Lower lobe of right lung (tissue), 2 donors: ENCODE measurements at places on chromosomes 1 and 21. TPM values are rescaled to one million over a fixed set of nuclear protein-coding genes. Genes with fewer than 3 reads are reported as not detected.

DNA sequence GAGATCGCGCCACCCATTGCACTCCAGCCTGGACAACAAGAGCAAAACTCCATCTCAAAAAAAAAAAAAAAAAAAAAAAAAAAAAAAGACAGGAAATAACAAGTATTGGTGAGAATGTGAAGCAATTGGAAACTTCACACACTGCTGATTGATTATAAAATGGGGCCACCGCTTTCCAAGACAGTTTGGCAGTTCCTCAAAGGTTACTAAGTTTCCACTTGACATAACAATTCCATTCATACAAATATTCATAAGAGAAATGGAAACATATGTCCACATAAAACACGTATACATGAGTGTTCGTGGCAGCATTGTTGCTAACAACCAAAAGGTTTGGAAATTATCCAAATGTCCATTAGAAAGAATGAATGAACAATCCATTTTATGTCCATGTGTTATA lies 26.3 kb downstream of the USP24 start:
- DNase-seq = no peak

DNA sequence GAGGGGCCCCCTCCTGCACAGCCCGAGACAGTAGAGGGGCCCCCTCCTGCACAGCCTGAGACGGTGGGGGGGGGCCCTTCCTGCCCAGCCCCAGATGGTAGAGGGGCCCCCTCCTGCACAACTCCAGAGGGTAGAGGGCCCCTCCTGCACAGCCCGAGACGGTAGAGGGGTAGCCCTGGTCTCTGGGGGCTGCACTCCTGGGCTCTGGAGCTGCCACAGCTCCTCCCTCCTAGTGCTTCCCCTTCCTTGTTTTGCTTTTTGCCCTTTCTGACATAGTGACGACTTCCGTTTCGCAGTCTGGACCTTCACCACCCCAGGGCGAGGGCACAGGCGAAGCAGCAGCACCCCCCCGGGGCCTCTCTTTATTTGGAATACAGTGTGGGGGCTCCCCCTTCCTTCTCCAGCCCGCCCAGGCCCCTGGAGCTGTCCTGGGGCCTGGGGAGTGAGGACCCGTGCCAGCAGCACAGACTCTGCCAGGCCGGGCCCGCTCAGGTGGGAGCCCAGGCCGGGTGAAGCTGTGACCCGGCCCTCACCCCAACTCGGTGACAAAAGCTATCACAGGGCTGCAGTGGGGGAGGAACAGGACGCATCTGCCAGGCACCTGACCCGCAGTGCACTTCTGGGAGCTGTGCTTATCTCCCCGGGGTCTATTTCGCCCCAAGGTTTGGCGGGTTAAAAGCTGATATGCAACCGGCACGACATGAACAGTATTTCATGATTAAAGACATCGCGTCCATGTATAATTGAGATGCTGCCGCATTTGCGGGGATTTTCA lies 1.1 kb upstream of the PRXL2B start:
- DNase-seq = peak; percentile 84

GRCh38 chr1:222552882-222553281 lies 5.0 kb upstream of the HHIPL2 start:
- no peak for DNase-seq

GRCh38 chr1:82948386-82948785 lies 1050.5 kb downstream of the TTLL7 start:
- DNase-seq = no peak

DNA sequence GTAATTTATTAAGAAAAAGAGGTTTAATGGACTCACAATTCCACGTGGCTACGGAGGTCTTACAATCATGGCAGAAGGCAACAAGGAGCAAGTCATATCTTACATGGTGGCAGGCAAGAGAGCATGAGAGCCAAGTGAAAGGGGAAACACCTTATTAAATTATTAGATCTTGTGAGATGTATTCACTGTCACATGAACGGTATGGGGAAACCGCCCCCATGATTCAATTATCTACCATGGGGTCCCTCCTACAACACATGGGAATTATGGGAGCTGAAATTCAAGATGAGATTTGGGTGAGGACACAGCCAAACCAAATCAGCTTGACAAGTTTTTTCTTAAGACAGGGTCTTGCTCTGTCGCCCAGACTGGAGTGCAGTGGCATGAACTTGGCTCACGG lies 14.3 kb downstream of the DAP3 start:
- DNase-seq = no peak

DNA sequence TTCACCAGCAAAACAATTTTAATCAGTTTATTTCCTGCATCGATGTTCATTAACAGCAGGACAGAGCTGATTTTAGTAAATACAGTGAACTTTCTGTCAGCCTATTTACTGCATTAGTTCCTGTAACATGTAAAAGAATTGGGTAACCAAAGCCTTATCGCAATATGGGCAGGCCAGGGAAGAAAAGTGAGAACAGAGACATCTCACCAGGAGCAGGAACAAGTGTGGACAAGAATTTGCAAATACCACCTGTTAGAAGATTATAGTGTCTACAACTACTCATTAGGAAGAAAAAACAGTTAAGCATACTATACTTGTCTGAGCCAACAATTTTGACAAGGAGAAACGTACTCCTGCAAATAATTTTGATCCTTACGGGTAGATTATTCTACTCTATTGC lies 1293.9 kb downstream of the PLA2G4A start:
- no peak for DNase-seq

DNA sequence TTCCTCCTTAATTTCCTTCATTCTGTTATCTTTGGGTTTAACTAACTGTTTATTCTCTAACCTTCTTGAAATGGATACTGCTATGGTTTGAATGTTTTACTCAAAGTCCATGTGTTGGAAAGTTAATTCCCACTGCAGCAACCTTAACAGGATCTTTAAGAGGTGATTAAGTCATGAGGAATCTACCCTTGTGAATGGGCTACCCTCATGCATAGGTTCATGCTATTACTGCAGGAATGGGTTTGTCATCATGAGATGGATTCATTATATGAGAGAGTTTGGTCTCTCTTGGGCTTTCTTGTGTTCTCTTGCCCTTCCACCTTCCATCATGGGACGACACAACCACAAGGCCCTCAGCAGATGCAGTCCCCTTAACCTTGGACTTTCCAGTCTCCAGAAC lies 516.9 kb downstream of the ADGRL2 start:
- DNase-seq = no peak

DNA sequence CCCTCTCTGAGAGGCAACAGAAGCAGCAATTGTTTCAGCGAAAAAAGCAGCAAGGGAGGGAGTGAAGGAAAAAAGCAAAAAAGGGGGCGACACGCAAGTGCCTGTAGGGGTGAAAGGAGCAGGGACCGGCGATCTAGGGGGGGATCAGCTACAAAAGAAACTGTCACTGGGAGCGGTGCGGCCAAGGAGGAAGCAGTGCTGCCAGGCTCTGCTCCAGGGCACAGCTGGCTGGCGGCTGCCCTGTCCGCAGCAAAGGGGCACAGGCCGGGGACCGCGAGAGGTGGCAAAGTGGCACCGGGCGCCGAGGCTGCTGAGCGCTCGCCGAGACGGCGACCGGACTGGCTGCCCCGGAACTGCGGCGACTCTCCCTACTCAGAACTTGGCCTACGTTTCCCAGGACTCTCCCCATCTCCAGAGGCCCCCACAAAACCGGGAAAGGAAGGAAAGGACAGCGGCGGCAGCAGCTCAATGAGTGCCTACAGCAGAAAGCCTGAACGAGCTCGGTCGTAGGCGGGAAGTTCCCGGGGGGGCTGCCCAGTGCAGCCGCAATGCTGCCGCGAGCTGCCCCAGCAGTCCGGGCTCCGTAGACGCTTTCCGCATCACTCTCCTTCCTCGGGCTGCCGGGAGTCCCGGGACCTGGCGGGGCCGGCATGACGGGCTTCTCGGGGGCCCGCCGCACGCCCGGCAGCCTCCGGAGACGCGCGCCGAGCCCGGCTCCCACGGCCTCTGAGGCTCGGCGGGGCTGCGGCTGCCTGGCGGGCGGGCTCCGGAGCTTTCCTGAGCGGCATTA lies 1.0 kb upstream of the CDKN2C start:
- DNase-seq = peak; percentile 71

GRCh38 chr1:34361781-34362357 lies 185.2 kb downstream of the C1orf94 start:
- no peak for DNase-seq

DNA sequence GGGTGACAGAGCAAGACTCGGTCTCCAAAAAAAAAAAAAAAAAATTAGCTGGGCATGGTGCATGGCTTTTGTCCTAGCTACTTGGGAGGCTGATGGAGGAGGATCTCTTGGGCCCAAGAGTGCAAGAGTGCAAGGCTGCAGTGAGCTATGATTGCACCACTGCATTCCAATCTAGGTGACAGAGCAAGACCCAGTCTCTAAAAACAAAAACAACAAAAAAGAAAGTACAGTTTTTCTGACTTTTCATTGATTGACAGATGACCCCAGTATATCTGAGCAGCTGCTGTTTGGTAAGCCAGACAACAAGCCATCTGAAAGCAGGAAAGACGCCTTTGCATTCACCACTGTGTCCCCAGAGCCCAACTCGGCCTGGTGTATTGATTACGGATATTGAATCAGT lies 10.9 kb upstream of the DPT start:
- no peak for DNase-seq

DNA sequence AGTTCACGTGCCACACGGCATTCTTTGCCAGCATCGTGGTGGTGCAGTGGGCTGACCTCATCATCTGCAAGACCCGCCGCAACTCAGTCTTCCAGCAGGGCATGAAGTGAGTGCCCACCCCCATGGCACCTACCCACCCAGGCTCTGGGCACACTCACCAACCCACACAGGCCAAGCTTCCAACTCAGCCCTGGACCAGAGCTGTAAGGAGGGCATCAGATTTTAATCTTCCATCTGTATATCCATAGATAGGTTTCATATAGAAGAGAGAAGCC lies 14.5 kb upstream of the ATP1A4 start:
- DNase-seq = no peak

- no peak for DNase-seq
Observed at GRCh38 chr1:184701816-184702215, 52.8 kb downstream of the EDEM3 start.

GRCh38 chr1:224160171-224160682 lies 22.8 kb upstream of the DEGS1 start:
- no peak for DNase-seq

- no peak for DNase-seq
Observed at GRCh38 chr1:159940006-159940620, 5.3 kb downstream of the IGSF9 start.

DNA sequence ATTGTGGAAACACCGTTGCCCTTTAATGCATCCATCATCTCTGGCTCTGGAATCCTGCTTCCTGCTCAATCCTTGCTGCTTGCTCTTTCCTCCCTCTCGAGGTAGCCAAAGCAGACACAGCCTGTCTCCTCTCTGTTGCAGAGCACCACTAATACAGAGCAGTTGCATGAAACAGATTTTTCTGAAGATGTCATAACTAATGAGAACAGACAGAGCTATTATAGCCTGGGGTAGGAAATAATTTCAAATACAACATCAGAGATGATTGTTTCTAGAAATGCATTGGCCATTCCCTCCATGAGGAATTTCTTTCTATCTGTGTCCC lies 23.3 kb upstream of the ACBD6 start:
- no peak for DNase-seq

DNA sequence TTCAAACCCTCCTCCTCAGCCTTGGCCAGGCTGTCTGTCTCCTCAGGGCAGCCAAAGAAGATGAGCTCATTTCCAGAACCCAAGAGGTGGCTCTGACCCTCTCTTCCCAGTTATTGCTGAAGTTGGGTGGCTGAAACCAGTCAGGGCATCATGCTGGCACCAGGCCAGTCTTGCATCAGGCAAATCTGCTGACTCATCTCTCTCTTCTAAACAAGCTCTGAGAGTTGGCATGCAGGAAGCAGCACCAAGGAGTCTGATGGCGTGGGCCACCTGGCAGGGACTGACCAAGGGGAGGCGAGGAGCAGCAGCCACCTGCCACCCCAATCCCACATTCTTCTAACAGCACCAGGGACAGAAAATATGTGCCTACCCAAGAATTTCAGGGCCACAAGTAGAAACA lies 104.8 kb upstream of the ATP1A1 start:
- peak; percentile 62 for DNase-seq

DNA sequence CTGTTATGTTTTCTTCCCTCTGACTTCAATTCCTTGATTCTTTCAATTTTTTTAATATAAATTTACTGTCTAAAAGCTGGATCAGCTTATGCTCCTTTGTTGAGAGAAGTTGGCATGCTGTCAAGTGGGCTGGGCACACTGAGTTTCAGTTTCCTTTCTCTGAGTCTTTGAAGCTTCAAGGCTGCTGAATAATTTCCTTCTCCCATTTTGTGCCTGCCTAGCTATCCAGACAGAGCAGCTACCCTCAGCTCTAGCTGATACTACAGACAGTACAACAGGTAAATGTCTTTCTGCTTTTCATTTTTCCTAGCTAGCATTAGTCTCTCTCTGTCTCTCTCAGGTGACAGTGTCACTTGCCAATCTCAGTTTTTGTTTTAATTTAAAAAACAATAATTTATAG lies at the start of gene IFI44:
TSS of gene IFI44 (plus strand) at position 204 of the 400 bp plus-strand sequence. CDS start 365 bp downstream, outside the sequence.
- peak; percentile 86 for DNase-seq

DNA sequence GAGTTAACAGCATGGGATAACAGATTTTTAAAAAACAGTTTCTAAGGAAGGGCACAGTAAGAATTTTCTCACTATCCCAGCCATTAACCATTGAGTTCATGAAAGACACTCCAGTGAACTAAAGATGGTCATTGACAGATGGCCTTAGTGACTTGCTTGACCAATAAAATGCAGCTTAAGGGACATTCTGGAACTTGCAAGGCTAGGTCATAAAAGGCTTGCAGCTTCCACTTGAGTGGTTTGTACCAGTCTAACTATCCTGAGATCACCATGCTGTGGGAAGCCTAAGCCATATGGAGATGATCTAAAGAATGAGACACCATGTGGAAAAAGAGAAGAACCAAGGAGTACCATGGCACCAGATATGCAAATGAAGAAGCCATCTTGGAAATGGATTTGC lies 37.9 kb upstream of the MUTYH start:
- DNase-seq = no peak

DNA sequence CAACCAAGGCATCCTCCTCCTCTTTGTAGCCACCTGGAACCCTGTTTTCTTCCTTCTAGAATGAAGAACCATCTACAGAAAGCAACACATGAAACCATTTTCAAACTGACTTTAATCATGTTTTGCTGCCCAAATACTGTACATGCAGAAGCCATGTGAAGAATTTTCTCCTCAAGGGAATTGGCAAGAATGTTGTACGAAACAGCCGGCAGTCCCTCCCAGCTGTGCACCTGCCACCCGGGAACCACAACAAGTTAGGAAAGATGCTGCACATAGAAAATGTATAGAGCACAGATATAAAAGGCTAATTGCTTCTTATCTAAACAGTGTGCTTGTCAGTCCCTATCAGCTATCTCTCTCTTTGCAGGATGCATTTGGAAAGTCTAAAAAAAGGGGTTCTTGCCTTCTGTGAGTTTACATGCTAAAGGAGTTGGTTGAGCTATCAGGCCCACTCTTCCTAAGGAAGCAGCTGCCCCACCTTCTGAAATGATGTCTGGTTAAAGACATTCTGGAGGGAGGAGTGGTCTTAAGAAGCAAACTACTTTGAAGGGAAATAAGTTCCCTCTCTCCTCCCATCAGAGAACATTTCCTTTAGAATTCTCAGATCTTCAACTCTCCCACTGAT lies 44.8 kb downstream of the RIMS3 start:
- DNase-seq = no peak

Gene LYPD8
- total RNA-seq = not detected

Gene TMEM51
- 18.4 TPM for total RNA-seq

Gene SYT11
- 9.6 TPM for total RNA-seq

Gene EDARADD
- total RNA-seq = 0.89 TPM

Gene TSPAN1
- total RNA-seq = 68.9 TPM

Gene KCNJ6
- 0.09 TPM for total RNA-seq

Gene EPS15
- 90.2 TPM for total RNA-seq

Gene PGBD5
- 2.3 TPM for total RNA-seq

Gene CCDC190
- 5.2 TPM for total RNA-seq

Gene IGFN1
- 0.18 TPM for total RNA-seq
